Brain pericyte (primary cell): ENCODE measurements at places on chromosomes 12 and 14.

- DNase-seq = peak; percentile 63
Measured at GRCh38 chr14:34875031-34875922, at the start of gene BAZ1A. Gene BAZ1A (minus strand): TSS chr14:34875360. CDS start chr14:34874604, 756 bp downstream.

GRCh38 chr12:94099632-94100031 is 48.7 kb upstream of the PLXNC1 start:
- DNase-seq = no peak

DNA sequence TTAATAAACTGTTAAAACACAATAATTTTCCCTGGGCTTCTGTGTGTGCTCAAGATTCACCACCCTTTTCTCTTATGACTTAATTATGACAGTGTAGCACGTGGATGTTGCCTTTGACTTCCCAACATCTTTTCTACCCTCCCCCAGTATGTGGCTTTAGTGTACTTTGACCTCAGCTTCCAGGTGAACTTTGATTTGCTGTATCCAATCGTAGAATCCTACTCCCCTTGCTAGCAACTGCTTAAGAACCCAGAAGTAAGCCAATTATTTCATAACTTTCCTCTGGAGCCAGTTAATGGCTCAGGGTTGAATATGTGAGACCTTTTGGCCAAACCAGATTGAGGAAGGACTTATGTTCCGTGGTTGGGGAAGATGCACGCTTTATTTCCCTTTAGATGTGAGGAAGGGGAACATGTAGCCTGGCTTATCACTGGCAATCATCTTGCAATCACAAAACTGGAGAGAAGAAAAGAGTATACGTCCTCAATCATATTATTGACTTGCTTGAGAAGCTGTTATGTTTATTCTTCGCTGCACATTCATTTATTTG is 259.6 kb upstream of the ATP2B1 start:
- DNase-seq = no peak

- DNase-seq = no peak
Measured at GRCh38 chr12:121036810-121037326, 2.2 kb downstream of the OASL start.

GRCh38 chr12:119669744-119670472 is 2.0 kb downstream of the PRKAB1 start:
- DNase-seq = no peak

GRCh38 chr12:112809684-112810083 is 18.1 kb downstream of the RPH3A start:
- DNase-seq = no peak

DNA sequence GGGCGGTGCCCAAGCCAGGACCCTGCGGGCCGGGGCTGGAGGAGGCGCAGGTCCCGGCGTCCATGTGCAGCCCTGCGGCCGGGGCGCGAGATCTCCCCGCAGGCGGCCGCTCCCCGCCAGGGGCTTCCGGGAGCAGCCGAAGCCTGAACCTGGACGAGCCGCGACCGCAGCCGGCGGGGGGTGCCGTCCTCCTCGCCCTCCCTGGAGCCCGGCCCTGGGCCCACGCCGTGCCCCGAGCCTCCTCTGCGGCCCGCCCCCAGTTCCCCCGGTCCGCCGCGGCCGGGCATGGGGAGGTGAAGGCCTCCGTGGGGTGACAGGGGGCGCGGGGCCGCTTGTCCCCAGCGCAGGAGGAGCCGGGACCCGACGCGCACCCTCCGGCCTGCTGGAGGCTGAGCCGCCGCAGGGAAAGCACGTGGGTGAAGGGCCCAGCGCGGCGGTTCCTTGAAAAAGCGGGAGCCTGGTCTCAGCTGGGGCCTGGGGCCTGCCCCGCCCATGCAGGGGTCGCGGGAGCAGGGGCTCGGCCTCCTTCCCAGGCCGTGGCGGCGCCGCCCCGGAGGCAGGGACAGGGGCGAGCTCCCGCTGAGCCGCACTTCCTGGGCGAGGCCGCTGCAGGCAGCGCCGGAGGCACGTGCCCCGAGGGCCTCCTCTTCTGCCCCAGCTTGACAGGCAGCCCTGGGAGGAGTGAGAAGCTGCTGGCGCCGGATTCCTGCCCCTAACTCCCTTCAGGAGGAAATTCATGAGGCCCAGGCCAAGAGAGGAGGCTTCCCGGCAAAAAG is 55.6 kb upstream of the PPP2R5C start:
- DNase-seq = no peak

GRCh38 chr12:107437954-107438353 is 247.6 kb upstream of the PWP1 start:
- DNase-seq = no peak

DNA sequence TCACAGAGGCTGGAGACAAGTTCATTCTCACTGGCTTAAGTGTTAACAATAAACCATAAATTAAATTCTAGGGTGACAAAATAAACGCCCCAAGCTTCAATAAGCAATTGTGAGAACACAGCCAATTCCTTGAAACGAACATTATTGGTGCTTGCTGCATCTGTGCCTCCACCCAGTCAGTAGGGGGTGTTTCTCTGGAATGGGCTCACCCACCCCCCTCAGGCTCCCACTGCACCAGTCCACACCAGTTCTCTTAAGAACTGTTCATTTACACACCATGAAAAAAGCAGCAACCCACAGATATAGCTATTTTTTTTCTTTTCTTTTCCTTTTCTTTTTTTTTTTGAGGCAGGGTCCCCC is 34.7 kb downstream of the CDC42BPB start:
- no peak for DNase-seq

DNA sequence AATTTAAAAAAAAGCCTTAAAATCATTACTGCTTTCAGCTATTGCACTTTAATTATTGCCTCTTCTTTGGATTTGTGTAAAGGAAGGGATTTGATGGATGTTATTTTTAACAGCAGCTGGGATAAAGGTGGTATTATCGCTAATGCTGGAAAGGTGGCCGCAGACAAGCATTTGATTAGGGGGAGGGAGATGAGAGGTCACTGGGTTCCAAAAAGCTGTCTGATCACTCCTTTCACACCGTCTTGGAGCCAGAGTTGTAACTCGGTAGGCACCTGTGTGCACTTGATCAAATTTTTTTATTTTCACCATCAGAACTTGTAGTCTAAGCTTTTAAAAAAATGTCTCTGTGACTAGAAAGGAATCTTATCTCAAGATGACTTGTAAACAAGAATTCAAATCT is 99.8 kb downstream of the AKAP6 start:
- DNase-seq = no peak

GRCh38 chr14:71113376-71113775 is 206.1 kb downstream of the PCNX1 start:
- no peak for DNase-seq

- no peak for DNase-seq
Measured at GRCh38 chr14:68376067-68376779, 416.6 kb downstream of the ZFP36L1 start.

GRCh38 chr14:74293606-74294005 is 9.1 kb downstream of the ABCD4 start:
- no peak for DNase-seq

GRCh38 chr12:49287876-49288275 is 7.1 kb upstream of the PRPH start:
- DNase-seq = no peak

DNA sequence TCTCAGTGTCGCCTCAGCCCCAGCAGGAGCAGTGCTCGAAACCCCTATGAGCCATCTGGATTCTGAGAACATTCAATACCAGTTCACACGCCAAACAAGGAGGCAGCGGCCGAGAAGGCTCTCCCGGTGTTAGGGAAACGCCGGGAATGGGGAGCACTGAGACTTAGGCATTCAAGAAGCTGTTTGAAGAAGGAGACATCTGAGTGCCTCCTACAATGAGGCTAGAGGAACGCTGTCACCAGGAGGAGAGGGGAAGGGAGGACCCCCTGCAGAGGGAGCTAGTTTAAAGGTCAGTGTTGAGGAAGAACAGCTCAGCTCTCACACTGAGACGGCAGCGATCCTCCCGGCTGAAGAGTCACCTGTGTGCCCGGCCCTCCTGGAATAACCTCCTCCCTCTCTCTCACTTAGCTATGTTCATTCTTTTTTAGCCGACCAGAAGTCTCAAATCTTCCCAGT is 69.9 kb downstream of the SERPINA3 start:
- DNase-seq = no peak

DNA sequence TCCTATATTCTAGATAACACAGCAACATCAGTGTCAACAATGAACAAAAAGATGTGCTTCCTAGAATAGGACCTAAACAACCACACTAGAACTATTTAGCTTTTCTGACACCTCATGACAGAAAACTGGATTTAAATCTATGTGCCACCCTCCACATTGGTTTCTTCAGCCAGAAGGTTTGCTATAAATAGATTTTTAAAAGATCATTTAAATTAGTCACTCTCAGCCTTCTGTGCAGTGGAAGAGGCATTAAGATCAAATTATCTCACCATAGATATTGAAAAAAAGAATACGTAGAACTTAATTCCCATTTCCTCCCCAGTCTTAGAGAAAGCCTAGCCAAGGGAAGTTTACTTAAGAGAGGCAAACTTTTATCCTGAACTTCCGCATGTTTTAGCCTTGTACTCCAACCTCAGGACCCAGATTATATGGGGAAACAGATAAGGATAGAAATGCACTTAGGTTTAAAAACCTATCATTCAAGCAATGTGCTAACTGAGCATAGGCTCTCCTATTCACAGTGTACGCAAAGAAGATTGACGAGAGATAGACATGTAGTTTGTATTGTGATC is 59.6 kb downstream of the NELL2 start:
- no peak for DNase-seq

GRCh38 chr12:129332286-129332685 is 479.0 kb downstream of the GLT1D1 start:
- no peak for DNase-seq

GRCh38 chr12:122022393-122023338 is 982 bp downstream of the BCL7A start:
- DNase-seq = no peak

DNA sequence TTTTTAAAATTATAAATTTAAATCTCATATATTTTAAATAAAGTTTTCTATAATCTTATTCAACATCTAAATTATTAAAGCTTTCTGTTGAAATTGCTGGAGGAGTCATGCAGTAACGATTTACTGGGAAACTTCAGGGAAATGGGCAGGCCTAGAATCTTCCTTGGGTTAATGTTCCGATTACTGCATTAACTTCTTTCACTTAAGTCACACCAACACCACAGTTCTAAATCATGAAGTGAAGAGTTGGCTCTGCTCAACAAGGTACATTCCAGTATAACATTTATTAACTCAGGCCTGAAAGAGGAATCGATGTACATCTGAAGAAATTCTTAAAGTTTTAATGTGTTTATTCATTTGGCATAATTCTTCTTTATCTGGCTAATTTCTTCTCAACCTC is 244.3 kb downstream of the CCER1 start:
- no peak for DNase-seq

DNA sequence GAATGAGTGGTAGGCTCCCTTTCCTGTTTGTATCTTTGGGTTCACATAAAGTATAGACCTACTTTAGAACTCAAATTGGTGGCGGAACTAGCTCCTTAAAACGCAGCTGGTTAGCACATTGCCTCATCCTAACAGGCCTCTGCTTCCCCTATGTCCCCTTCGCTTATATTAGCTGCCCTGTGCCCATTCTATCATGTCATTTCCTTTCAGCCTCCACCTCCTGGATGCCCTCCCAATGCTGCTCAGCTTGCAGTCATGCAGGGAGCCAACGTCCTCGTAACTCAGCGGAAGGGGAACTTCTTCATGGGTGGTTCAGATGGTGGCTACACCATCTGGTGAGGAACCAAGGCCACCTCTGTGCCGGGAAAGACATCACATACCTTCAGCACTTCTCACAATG is 3.5 kb downstream of the DAZAP2 start:
- DNase-seq = no peak
